Activated CD8-positive, alpha-beta memory T cell treated with anti-CD3 and anti-CD28 coated beads, Interleukin-2, amount 10 ng/mL, durations not matched to agents 7 days and 5 days (primary cell): ENCODE measurements at places on chromosomes 4 and X. TPM values are rescaled to one million over a fixed set of nuclear protein-coding genes. Genes with fewer than 3 reads are reported as not detected.

The MAP3K15 gene
- 0.38 TPM for total RNA-seq

The PDCL2 gene
- not detected for total RNA-seq

GRCh38 chrX:10906866-10907265 lies 204.3 kb upstream of the HCCS start:
- no peaks in the 10 kb centered on the region for H3K4me1 ChIP-seq
- H3K27ac ChIP-seq: no peak overlapping the region

GRCh38 chr4:40520533-40520932 lies 109.1 kb downstream of the RBM47 start:
- no peak overlapping the region for H3K4me3 ChIP-seq
- peaks cover 1% of the 10 kb centered on the region for H3K4me1 ChIP-seq
- DNase-seq: no peak
- H3K36me3 ChIP-seq: no peaks in the 10 kb centered on the region
- no peaks in the 10 kb centered on the region for H3K27me3 ChIP-seq

DNA sequence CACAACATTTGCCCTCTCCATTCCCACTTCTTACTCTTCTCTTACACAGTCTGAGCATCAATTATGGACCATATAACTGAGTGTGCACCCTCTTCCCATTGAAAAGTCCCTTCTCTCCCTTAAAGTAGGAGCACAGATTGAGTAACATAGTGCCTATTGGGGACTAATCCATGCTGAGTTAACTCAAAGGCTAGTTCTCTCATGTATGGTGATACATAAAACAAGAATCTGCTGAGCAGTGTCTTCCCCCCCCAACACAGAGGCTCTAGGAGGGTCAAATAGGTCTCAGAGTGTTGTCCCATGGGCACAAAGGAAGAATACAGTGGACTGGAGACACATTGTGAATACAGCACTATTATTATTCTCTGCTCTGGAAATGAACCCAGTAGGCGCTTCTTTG lies 274.6 kb upstream of the BOD1L1 start:
- DNase-seq: no peak
- no peaks in the 10 kb centered on the region for H3K27me3 ChIP-seq
- H3K4me1 ChIP-seq: no peaks in the 10 kb centered on the region
- no peaks in the 10 kb centered on the region for H3K36me3 ChIP-seq
- no peak overlapping the region for H3K27ac ChIP-seq

DNA sequence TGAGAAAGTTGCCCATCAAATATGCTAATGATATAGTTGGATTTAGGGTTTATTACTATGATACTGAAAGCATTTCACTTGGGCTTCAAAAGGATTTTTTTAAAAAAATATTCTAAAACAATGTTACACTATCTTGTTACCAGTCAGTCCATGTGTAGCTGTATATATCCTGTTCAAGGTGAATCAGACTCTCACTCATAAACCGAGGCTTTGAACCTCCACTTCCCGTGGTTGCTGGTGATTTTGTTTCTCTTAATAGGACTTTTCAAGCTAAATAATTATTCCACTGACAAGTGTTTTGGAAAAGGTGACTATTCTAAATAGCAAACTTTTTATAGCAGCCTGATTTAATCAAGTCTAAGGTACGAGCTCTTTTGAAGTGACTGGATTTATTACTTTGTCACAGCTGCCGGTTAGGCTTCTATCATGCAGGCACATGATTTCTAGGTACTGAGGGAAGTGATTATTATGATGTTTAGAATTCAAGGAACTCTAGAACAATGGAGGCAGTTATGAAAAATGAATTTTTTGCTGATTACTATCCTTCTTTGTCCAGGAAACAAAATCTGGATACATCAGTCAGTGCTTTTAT lies 287.7 kb downstream of the KCTD8 start:
- H3K4me3 ChIP-seq: no peak overlapping the region
- no peaks in the 10 kb centered on the region for H3K27me3 ChIP-seq
- no peaks in the 10 kb centered on the region for H3K36me3 ChIP-seq
- H3K4me1 ChIP-seq: no peaks in the 10 kb centered on the region
